Bronchial epithelial cell (primary cell): ENCODE measurements at places on chromosomes 6 and 20. TPM values are rescaled to one million over a fixed set of nuclear protein-coding genes. Genes with fewer than 3 reads are reported as not detected.

Gene KCNG1
- total RNA-seq, result 90.6 and 91.1 TPM in 2 replicates

- DNase-seq, result no peak
These were observed 37.1 kb upstream of the KCNK5 start for GRCh38 chr6:39266375-39266774.

Gene MKKS
- total RNA-seq, result 5.3 and 7.6 TPM in 2 replicates

GRCh38 chr20:41154436-41155176 is 17.3 kb downstream of the PLCG1 start:
- no peak for DNase-seq

GRCh38 chr6:79084693-79085092 is 6.6 kb upstream of the PHIP start:
- no peak for DNase-seq

GRCh38 chr6:6583836-6584235 is 4.7 kb upstream of the LY86 start:
- DNase-seq, result no peak

- DNase-seq, result no peak
These were observed 407.7 kb downstream of the EPM2A start for GRCh38 chr6:145327586-145327985.

DNA sequence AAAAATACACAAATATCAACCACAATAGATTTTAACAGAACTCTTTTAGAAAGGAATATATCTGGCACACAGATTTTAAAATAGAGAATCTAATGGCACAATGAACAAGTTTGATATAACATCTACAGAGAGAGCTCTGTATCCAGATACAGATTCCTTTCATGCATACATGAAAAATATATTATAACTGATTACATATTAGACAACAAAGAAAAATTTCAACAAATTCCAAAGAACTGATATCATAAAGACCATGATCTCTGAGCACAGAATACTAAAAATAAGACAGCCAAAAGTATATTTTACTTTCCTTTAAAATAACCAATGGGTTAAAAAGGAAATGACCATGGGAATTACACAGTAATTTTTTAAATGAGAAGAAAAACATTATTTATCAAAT is 74.1 kb upstream of the MAP7 start:
- no peak for DNase-seq

DNA sequence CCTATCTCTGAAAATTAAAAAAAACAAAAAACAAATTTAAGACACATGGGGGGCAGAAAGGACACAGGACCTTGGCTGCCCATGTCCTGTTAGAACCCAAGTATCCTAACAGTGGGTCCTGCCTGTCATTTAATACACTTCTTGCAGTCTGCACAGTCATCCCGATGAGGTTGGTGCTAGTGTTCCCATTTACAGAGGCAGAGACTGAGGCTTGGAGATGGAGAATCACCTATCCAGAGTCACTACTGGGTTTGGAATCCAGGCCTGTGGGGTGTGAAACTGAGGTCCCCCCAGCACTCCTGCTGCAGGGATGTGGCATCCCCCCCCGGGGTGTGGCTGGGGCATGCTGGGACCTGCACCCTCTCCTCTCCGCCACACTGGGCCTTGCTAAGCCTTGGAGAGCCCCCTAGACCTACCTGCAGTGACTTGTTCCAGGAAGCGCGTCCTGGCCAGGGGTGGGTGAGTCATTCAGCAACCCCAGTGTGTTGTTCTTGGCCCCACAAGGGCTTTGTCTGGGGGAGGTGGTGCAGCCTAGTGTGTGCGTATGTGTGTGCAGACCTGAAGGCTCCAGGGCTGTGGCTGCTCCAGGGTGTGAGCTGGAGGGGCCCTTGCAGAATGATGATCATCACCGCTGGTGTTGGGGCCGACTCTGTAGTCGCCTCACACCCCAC is 49.7 kb downstream of the BCAS4 start:
- DNase-seq, result peak; percentile 99

- no peak for DNase-seq
These were observed 333 bp upstream of the SMIM13 start for GRCh38 chr6:11093376-11093625.

DNA sequence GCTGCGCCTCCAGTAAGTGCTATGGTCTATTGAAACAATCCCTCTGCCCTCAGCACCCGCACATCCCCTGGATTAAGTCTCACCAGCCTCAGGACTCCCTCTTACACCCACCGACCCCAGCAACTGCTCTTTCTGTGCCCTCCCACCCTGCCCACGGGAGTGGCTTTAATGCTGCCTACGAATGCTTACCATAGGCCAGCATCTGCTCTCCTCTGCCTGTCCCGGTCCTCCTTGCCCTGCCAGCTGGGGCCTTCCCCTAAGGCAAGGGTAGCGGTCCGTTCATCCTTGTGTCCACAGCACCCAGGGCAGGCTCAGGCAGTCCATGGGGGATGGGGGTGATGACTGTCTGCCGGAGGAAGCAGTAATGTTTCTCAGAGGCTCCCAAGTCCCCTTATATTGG is 4.1 kb downstream of the EBF4 start:
- no peak for DNase-seq

Gene TAB2
- total RNA-seq, result 20.5 and 25.1 TPM in 2 replicates

Gene GTSF1L
- total RNA-seq, result not detected in 2 replicates

Gene PROCR
- 61.3 and 127 TPM in 2 replicates for total RNA-seq

- DNase-seq, result no peak
These were observed 517.3 kb upstream of the PTCHD4 start for GRCh38 chr6:48628316-48628715.

GRCh38 chr6:36912586-36912985 is 26.8 kb downstream of the C6orf89 start:
- peak; percentile 91 for DNase-seq

GRCh38 chr6:158586652-158587051 is 26.8 kb downstream of the TMEM181 start:
- no peak for DNase-seq

DNA sequence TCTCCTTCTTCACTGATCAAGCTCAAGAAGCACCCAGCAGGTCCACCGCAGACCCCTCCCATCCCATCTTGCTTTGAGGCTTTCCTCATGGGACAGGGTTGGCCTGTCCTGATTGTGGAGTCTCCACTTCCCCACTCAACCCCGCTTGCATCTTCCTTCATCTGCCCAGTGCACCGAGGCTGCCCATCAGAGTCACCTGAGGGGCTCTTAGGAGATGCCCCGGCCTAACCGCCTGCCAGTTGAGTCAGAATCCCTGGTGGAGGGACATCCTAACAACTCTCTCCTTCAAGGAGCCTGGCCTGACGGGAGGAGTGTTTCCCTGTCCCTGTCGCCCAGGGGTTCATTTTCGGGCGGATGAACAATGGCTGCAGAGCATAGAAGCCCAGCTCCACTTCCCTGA is 46.1 kb downstream of the RBM38 start:
- DNase-seq, result no peak

Gene SLC16A10
- under 0.01 and 0.26 TPM in 2 replicates for total RNA-seq

Gene NANP
- total RNA-seq, result 2.4 and 3.4 TPM in 2 replicates

DNA sequence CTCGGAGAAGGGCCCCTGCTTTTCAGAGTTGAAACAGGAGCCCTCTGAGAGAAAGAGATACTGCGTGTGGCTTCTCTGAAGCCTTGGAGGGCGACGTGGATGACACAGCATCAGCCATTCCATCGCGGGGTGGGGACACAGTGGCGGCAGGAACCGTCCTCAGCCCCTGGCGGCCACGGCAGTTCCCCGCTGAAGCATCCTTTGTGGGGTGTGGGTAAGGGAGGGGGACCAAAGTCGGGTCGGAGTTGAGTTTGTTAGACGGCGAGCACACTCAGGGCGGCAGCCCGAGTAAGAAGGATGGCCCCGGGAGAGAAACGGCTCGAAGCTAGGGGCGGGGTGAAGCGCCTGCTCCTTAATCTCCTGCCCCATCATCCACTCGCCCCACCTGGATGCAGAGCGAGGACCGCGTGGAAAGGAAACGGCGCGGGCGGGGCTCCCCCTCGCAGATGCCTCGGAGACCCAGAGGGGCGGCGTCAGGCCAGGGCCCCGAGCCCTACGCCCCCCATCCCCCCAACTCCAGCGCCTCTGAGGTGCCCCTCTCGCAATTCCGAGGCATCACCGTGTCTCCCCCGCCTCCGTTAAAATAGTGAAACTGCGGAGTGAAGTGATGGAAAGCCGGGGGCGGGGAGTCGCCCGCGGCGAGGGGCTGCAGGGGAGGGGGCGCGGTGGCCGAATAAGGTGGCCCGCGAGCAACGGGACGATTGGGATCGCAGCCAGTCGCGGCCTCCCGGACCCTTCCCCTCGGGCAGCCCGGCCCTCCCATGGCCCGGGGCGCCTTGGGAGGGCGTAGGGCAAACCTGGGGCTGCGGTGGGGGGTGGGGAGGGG is 796 bp upstream of the RREB1 start:
- DNase-seq, result no peak

Gene PLCB4
- total RNA-seq, result 1.6 and 2.0 TPM in 2 replicates

- DNase-seq, result peak; percentile 49
These were observed 42.0 kb upstream of the PLCG1 start for GRCh38 chr20:41095110-41095969.

DNA sequence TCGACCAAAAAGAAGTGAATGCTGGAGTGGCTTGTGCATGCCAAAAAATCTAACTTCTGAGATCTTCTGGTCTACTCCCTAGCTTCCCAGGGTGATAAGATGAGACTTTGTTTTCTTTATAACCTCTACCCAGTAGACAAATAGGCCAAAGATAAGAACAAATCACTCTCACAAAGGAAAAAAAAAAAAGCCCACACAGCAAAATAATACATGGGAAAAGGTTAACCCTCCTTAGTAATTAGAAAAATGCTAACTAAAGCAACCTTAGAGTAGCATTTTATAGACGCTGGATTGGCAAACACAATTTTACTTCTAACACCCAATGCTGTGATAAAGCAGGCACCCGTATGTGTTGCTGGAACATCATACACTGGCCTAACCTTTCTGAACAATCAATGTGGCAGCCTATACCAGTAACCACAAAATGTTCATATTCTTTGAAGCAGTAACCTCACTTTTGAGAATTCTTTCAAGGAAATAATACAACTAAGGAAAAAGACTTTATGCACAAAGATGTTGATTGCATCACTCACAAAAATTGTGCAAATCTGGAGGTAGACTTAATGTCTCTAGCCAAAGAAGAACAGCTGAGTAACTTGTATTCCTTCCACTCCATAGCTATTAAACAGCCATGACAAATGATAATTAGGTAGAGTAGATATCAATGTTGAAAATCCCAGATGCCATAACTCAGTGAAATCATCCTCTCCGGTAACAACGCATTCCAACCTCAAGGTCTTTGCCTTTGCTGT is 116.3 kb upstream of the QKI start:
- no peak for DNase-seq

GRCh38 chr6:42316981-42317380 is 99.3 kb upstream of the MRPS10 start:
- DNase-seq, result no peak

DNA sequence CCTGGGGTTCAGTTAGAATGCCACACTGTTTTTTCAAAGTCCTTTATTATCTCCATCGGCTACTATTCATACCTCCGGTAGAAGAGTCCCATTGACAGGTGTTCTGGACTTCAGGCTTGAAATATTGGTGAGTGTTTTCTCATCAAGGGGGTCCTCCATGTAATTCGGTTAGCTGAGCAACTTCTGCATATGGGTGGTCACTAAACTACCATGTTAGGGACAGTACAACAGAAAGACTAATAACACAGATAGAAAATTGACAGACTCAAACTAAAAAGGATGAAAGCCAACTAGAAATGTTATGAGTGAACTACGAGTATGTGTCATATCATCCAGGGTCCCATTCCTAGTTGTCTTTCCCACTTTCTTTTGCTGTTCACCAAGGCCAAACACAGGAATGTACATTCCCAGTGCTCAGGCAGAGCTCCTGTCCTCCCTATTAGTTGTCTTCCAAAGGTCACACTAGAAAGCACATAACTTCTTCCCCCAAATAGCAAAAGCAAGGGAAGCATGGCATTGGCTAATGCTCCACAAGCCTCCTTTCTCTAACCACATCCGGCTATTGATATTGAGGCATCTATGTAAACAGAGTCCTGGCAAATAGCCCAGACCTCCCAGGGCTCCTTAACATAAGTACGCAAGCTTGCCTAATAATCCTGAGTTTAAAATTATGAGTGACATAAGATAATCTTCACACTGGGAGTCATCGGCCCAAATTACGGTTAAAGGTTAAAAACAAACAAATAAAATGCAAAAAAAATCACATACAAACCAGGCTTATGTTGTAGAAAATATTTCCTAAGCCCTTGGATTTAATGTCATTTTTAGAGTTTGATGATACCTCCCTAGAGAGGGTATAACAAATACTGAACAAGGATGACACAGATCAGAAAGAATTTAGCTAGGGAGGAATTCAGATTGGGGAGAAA is 13.2 kb downstream of the CCN2 start:
- DNase-seq, result no peak

GRCh38 chr6:4105980-4106536 is 27.1 kb upstream of the FAM217A start:
- DNase-seq, result no peak

Gene CNR1
- under 0.01 and 0.13 TPM in 2 replicates for total RNA-seq

DNA sequence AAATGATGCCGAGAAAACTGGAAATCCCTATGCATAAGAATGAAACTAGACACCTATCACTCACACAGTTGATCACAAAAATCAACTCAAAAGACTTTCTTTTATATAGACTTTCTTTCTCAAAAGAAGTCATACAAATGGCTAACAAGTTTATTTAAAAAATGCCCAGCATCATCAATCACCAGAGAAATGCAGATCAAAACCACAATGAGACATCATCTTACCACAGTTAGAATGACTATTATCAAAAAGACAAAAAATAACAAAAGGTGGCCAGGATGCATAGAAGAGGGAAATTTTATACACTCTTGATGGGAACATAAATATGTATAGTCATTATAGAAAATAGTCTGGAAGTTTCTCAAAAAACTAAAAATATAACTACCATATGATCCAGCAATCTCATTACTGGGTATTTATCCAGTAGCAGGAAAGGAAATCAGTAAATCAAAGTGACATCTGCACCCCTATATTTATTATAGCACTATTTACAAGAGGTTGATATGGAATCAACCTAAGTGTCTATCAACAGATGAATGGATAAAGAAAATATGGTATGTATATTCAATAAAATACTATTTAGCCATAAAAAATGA is 3.4 kb upstream of the RNF217 start:
- DNase-seq, result peak; percentile 44

GRCh38 chr20:33647603-33648395 is 14.3 kb upstream of the C20orf144 start:
- DNase-seq, result no peak

DNA sequence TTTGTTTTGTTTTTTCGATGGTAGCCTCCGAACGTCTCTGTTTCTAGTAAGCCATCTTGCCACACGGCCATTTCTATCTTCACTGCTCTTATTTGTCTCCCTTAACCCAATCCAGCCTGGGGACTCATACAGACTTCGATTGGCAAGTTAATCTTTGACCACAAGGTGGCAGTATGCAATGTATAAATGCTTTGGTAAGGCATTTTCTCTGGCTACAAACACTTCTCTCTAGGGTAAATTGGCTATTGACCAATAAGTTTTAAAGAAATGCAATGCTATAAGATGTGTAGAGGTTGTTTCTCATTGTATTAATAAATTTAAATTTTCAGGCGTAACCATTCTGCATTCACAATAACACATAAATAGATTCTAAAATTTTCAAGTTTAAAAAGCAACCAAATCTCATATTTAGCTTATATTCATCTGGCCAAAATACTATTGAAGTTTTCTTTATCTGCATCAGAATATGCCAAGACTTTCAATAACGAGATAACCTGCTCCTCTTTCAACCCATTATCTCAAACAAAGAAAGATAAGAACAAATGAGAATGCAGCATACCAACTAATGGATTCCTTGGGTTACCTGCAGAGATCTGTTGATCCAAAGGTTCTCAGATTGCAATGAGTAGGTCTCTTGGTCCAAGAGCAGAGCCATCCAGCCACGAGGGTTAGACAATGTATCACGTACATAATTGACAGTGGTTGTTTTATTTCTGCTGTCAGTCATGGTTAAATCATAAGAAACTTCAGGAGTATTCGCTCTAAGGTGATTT is 231.9 kb downstream of the PKHD1 start:
- peak; percentile 70 for DNase-seq
